ENCODE measurements at places on chromosomes 1 and 21.

GRCh38 chr1:227709451-227709850 is 25.7 kb downstream of the JMJD4 start:
- no peak overlapping the region for H3K4me3 ChIP-seq
- DNase-seq, result no peak
- H3K27ac ChIP-seq, result no peak overlapping the region
- peaks cover 6% of the 10 kb centered on the region for H3K4me1 ChIP-seq
- peaks cover 6% of the 10 kb centered on the region for H3K27me3 ChIP-seq

- no peaks in the 10 kb centered on the region for H3K36me3 ChIP-seq
- H3K27me3 ChIP-seq, result peaks cover 88% of the 10 kb centered on the region
- peaks cover 17% of the 10 kb centered on the region for H3K4me1 ChIP-seq
- DNase-seq, result peak; percentile 31
- peak within 1 kb of the TSS; percentile 82 for H3K4me3 ChIP-seq
Observed at GRCh38 chr1:157045250-157046218, at the start of gene ARHGEF11. TSS of gene ARHGEF11 (minus strand) at chr1:157045742. CDS start at chr1:157044330, 1,412 bp downstream.

DNA sequence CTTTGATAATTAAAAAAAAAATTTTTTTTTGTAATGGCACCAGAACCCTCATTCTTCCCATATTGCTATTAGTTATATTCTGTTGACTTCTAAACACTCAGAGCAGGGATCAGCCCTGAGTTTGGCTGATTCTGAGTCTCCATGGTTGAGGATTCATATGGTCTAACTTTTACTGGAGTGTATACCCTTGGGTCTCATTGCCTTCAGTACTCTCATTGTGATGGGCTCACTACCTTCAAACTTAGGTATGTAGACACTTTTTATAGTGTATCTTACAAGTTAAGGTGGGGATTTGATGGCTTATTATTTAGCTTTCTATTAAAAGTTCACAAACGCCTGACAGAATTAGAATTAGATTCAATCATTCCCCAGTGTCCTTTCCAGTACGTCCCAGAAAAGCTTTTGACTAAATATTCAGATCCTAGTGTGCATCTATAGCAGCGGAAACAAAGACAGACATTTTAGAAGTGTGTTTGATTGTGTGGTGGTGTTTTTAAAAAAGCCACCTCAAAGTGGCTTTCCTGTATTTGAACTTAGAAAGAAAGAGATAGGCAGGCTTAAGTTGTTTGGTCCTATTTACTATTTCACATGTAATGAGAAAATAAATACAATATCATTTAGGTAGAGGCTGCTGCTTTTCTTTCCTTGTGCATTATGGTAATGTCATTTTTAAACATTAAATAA is 1.4 kb downstream of the MACF1 start:
- H3K27me3 ChIP-seq, result no peaks in the 10 kb centered on the region
- H3K27ac ChIP-seq, result peak overlapping the region; percentile 97
- peak overlapping the region; percentile 93 for H3K4me3 ChIP-seq
- no peak for DNase-seq
- H3K4me1 ChIP-seq, result peaks cover 38% of the 10 kb centered on the region

DNA sequence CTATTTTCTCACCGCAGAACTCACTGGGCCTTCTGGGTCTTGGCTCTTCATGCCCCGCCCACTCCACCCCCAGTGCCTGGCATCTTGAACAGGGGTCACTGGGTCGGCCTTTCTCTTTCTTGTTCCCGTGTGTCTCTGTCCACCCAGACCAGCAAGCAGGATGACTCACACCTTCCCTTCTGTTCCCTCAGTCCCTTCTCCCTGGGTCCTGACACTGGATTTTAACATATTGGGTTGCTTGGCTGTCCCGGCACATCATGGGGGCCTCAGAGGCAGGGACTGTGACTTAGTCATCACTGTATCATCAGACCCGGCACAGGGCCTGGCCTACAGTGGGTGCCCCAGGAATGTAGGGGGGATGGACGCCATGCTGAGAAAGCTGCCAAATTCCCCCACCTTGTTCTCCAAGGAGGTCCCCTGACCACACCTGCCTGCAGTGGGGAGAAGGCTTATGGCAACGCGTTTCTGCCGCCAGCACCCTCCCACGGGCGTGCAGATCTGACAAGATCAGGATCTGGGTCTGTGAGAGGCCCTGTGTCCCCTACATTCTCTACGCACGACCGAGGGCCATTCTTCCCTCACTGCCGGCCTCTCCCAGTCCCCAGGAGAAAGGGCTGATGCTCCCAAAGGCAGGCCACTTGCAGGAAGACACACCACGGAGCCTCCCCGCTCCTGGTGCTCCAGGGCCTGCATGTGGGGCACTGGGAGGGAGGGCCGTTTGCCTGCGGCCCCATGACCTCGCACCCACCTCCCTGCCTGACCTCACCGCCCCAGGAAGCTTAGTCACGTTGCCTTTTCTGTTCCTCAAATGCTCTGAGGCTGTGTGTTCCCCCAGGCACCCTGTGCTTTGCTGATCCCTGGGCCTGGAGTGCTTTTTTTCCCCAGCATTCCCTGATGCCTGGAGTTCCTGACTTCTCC is 157.2 kb upstream of the TMEM51 start:
- no peak overlapping the region for H3K4me3 ChIP-seq
- H3K27me3 ChIP-seq, result peaks cover 3% of the 10 kb centered on the region
- H3K36me3 ChIP-seq, result no peaks in the 10 kb centered on the region
- no peak for DNase-seq

DNA sequence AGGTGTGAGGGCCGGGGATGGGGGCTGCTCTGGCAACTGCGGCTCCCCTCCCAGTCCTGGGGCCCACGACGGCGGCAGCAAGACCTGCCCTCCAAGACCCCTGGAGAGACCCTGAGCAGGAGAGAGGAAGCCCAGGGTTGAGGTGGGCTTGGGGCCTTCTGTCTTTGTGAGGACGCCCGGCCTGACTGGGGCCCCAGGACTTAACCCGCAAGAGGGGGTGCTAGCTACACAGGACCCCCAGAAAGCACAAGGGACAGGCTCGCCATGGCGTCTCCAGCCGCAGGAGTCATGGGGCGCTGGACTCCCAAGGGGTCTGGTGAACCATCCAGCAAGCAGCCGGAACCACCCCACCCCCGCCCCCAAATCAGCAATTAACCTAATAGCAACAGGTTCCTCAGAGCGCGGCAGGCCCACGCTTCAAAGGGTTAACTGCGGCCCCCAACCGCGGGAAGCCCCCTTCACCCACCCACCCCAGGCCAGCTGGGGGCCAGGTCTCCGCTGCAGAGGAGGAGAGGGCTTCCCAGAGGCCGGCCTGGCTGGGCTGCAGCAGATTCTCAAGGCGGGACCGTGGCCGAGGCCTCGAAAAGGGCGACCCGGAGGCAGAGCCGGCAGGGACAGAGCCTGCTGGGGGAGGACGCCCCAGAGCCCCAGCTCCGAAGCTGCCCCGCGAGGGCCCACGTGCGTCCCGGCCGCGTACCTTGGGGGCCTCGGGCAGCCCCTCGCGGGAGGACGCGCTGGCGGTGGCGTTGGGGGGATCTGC is 525 bp downstream of the C1QTNF12 start:
- H3K27ac ChIP-seq, result no peak overlapping the region
- H3K27me3 ChIP-seq, result no peaks in the 10 kb centered on the region
- no peak for DNase-seq
- peaks cover 6% of the 10 kb centered on the region for H3K36me3 ChIP-seq

GRCh38 chr1:238112952-238113621 is 222.4 kb upstream of the ZP4 start:
- H3K27me3 ChIP-seq, result peaks cover 2% of the 10 kb centered on the region
- no peaks in the 10 kb centered on the region for H3K4me1 ChIP-seq
- no peak for DNase-seq
- H3K4me3 ChIP-seq, result no peak overlapping the region

GRCh38 chr1:97396463-97396862 is 524.4 kb downstream of the DPYD start:
- no peak overlapping the region for H3K4me3 ChIP-seq
- DNase-seq, result no peak
- H3K36me3 ChIP-seq, result peaks cover 20% of the 10 kb centered on the region
- H3K4me1 ChIP-seq, result no peaks in the 10 kb centered on the region
- no peak overlapping the region for H3K27ac ChIP-seq

DNA sequence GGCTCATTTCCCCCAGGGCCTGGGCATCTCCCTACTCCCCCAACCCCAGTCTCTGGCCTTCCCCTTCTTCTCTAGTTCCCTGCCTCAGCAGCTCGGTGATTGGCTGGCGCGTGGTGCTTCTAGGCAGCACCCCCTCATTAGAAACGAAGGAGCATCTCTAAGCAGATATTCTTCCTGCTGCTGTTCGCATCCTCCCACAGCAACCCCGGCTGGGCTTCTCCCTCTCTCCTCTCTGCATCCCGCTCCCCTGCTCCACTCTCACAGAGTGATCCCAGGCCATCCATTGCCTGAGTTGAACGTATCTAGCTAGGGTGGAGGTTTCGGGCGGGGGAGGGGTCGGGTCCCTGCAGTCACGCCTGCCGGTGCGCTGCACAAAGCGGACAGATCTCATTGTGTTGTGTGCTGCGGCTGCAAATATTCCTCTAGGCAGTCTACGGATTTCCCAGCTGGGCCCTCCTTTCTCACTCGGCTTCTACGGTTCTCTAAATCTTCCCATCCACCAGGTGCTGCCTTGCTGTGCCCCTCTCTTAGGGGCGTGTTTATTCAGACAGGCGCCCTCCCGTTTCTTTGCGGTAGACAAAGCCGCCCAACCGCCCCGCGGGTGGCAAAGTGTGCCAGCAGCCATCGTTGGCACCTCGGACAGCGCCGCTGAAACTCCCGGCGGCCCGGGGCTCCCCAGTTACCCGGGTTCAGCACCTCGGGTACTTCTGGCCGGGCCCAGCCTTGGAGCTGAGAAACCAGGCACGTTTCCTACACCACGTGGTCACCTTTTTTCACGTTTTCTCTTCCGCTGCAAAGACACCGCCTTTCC is 2.2 kb downstream of the CACNA1E start:
- no peak overlapping the region for H3K27ac ChIP-seq
- peaks cover 87% of the 10 kb centered on the region for H3K27me3 ChIP-seq
- peaks cover 8% of the 10 kb centered on the region for H3K4me1 ChIP-seq
- DNase-seq, result peak; percentile 21
- H3K4me3 ChIP-seq, result no peak overlapping the region
- no peaks in the 10 kb centered on the region for H3K36me3 ChIP-seq

DNA sequence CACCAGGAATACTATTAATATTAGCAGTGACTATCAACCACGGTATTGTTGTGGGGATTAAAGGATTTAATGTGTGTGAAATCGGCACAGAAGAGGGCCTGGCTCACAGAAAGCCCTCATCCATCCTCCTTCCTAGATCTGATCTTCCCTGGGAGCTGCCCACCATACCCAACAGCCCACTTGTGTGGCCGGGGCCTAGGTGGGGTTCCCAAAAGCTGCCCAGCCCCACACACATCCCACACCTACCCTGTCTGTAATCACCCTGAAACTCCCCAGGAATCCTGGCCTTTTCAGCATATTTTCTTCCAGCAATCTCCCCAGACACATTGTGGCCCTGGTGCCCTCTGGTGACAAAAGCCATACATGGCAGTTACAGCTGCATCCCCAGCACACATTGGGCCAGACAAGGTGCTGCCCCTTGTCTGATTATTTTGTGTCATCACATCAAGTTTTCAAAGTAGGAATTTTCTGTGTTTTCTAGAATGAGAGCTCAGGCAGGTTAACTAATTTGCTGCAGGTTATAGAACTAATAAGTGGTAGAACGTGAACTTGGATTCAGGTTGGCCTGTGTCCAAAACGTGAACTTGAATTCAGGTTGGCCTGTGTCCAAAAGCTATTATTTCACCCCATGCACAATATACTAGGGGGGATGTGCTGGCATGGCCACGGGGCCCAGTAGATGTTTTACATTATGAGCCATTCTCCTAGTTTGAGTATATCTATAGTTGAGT is 5.3 kb upstream of the SLC6A9 start:
- no peaks in the 10 kb centered on the region for H3K36me3 ChIP-seq
- H3K4me3 ChIP-seq, result no peak overlapping the region
- no peak overlapping the region for H3K27ac ChIP-seq
- DNase-seq, result peak; percentile 68
- H3K4me1 ChIP-seq, result peaks cover 9% of the 10 kb centered on the region

DNA sequence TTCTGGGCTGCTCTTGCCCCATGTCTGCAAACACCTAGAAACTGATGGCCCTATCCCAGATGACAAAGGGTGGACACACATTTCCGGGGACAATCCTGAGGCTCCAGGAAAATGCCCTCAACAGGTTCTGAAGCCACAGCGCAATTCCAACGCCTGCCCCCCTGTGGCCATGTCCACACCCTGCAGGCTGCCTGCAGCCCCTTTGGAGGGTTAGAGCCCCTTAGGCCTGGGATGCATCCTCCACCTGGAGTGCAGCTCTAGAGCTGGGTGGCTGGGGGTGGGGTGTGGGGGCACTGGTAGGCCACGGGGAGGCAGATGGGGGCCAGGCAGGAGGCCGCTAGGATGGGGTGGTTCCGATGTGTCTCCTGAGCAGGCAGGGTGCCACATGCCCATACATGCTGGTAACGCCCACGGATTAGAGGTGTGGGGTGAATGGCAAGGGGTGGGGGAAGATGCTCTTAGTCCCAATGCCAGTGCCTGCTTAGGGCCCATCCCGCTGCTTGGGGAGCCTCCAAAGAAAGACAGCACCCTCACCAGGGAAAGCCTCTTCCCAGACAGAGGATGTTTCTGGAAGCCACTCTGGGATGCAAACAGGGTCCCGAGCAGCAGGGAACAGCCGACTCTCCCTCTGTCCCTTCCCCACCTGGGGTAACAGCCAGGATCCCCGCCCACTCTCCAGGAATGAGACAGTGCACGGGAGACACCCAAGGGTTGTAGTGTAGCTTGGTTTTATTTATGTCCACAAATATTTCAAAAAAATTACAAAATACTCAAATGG is 34.0 kb downstream of the SLC45A1 start:
- no peak for DNase-seq

DNA sequence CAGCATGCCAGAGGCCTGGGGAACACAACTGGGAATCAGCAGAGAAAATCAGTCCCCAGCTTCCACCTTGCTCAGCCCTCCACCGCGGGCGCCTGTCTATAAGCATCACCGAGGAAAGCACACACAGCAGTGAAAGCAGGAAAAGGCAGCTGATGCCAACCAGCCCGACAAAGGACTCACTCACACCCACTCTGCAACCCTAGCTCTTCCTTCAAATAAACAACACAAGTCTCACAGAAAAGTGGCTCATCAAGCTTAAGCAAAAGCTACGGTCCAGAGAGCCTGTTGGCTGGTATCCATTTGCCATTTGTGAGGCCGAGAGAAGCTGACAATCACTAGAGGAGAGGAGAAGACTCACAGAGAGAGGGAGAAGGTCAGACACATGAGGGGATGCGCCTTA is 27.1 kb downstream of the MRAP start:
- H3K4me1 ChIP-seq, result peaks cover 4% of the 10 kb centered on the region
- H3K27me3 ChIP-seq, result no peaks in the 10 kb centered on the region
- no peak overlapping the region for H3K27ac ChIP-seq
- H3K4me3 ChIP-seq, result no peak overlapping the region
- peaks cover 58% of the 10 kb centered on the region for H3K36me3 ChIP-seq
- no peak for DNase-seq

GRCh38 chr21:45336870-45337269 is 49.2 kb upstream of the POFUT2 start:
- H3K27ac ChIP-seq, result no peak overlapping the region
- no peak for DNase-seq
- H3K4me3 ChIP-seq, result no peak overlapping the region
- H3K36me3 ChIP-seq, result no peaks in the 10 kb centered on the region
- no peaks in the 10 kb centered on the region for H3K4me1 ChIP-seq
- H3K27me3 ChIP-seq, result peaks cover 14% of the 10 kb centered on the region
